T1000 (cell line): ENCODE measurements at places on chromosomes 2 and 18.

DNA sequence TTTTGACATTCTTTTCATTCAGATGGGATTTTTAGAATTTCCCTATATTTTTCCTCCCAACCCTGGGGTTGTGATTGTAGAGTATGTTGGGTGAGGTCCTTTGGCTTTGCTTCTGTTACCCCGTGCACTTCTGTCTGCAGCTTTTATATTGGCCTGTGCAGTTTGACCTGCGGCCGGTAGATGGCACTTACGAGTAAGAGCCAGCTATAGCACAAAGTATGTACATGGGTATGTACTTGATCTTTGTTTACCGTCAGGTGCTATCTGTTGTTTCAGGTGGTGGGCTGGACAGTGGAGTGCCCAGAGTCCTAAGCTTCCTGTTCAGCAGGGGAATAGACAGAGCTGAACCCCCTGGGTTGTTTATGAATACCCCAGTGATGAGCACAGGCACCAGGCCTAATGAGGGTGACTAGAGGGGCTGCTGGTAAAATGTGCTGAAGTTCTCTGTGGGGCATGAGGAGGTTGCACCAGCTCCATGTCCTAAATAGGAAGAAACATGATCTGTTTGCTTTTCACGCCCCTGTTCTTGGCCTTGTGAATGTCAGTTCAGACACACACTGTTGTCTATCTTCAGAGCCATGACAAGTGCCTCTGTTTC, 58.9 kb upstream of the THUMPD2 start:
- no peak for DNase-seq

- DNase-seq, result no peak
Measured at GRCh38 chr2:143824791-143825190, 695.1 kb downstream of the ZEB2 start.

DNA sequence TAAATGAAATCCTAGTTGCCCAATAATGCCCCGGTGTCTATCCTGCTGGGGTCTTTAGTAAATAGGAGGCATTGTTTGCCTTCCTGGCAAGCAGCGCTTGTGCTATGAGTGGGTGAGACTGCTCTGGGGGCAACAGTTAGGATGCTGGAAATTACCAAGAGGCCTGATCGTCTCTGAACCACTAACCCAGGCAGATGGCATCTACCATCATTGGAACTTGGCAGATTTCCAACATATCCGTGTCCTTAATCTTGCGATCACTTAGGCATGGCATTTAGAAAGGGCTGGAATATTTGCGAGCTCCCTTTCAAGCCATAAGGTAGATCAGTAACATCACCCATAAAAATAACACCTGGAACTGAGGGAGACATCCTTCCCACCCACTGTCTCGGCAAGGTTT, 18.8 kb upstream of the SH3RF3 start:
- DNase-seq, result no peak

- no peak for DNase-seq
Measured at GRCh38 chr2:16978301-16978700, 312.7 kb upstream of the CYRIA start.

DNA sequence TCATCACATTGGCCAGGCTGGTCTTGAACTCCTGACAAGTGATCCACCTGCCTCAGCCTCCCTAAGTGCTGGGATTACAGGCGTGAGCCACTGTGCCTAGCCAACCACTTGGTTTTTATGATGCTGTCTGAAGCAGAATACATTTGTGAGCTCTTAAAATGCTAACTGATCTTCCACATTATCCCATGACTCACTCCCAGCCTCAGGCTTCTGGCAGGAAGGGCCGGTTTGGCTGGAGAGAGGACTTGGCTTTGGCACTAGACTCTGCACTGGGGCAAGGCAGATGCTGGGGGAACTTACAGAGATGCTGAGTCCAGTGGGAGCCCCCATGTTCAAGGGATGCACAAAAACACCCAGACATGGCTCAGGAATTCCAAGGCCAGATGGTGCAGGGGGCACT, 40.5 kb upstream of the SH3BP4 start:
- DNase-seq, result peak; percentile 20

DNA sequence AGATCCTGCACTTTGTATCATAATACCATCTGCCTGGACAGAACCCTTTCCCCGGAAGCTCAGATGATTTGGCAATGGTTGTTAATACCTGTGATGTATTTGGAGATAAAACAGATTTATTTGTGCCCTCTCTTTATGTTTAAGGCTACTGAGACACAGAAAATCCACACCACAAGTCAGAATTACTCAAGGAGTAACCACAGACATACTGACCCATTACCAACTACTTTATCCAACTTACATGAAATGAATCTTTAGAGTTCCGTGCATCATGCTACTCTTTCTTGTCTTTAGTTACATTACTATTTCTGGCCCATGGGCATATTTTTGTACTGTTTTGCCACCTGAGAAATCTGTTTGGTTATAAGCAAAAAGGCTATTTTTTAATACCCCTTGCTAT, 384.0 kb downstream of the STK39 start:
- DNase-seq, result no peak

DNA sequence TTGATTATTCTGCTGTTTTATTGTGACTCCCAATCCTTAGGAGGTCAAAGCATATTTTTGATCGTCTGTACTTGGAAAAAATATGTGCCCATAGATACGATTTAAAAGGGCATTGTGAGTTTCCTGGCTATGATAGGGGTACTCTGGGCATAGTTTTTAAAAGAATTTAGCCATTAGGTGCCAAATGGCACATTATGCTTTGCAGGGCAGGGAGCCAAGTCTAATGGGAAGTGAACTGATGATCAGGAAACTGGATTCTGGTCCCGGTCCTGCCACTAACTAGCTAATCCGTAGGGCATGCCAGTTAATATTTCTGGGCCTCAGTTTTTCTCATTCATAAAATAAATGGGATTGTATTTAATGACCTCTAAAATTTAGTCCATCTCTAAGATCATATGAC, 189.3 kb downstream of the LTBP1 start:
- no peak for DNase-seq

GRCh38 chr18:22539051-22539765, 121.5 kb upstream of the CTAGE1 start:
- no peak for DNase-seq

- DNase-seq, result no peak
Measured at GRCh38 chr18:10289251-10289650, 165.2 kb upstream of the APCDD1 start.
